ENCODE measurements at places on chromosomes 12 and 14.

GRCh38 chr12:43165351-43165750 is 386.7 kb downstream of the ADAMTS20 start:
- DNase-seq, result no peak

DNA sequence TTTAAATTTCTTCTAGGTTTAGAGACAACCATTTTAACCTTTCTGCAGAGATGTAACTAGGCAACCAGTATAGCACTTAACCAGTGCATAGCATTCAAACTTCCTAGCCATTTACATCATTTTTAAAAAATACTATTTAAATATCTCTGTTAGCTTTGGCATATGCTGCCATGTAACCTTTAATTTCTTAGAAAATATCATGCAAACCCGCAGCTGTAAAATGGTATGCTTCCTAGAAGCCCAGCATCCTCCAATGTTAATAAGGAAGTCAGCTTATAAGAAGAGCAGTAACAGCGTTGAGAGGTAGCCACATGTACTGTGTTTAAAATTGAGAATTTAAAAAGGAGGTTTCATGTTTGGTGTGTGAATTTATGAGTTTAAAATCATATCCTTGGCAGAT is 22.8 kb downstream of the GNG2 start:
- DNase-seq, result no peak

DNA sequence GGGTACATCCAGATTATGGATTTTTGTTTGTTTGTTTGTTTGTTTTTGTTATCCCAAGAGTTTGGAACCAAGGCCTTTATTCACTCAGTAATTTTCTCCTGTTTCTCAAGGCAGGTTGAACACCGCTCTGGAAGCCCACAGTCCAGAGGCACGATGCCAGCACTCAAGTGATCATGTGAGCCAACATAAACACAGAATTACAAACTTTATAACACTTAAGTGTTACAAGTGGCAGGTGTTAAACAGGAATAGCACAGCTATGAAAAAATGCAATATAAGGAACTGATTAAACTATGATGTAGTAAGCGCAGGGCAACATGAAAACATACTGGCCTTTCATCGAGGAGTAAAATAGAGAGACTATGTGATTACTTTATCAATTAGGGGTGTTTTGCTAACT is 1885.8 kb upstream of the SEL1L start:
- DNase-seq, result no peak

GRCh38 chr14:61549425-61549824 is 145.9 kb upstream of the HIF1A start:
- no peak for DNase-seq

DNA sequence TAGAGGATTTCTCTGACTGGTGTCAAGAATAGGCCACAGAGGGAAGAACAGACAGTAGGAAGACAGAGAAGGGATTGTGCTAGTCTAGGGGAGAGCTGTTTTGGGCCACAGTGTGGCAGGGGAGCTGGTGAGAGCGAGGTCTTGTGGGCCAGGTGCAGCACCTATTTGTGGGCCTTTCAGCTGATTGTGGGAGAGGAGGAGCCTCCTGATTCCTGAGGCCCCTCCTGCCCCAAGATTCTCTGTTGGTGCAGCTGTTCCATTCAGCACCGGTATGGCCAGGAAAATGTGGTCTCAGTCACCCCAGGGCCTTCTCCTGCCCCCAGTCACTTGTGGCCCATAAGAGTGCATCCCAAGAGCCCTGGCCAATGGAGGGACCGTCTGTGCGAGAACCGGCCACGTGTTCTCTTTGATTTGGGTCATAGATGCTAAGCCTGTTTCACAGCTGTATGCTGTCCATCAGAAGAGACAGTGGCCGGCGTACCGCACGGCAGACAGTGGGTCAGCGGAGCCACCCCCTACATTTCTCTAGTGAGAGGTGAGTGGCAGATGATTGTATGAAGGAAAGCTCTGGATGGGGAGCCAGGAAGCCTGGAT is 27.7 kb downstream of the TPCN1 start:
- no peak for DNase-seq

DNA sequence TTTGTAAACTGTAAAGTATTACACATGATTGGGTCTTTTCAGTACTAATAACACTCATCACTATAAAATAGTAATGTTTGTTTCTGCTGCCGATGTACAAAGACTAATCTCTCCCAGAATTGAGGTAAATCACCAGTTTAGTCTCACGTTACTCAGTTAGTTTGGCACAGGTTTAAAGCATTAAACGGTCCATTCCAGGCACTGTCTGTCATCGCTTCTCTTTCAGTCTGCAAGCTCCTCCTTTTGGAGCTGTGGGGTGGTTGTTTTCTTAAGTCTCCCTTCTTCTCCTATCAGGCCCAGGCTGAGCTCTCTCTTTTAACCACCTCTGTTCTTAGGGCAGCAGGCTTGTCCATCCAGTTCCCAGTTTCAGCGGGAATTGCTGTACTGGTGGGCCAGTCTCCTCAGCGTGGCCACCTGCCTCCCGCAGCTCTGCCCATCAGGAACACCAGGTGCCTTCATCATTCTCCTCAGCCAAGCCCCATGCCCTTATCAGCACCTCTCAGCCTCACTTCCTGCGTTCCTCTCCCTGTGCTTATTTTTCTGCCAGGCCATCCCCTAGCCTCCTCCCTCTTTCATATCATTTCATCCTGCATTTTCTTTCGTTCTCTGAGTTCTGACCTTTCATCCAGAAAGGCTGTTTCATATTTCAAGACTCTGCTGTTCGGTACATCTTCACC is 149.0 kb downstream of the TGFB3 start:
- no peak for DNase-seq

GRCh38 chr12:62123721-62124203 is 136.4 kb upstream of the USP15 start:
- DNase-seq, result peak; percentile 14

DNA sequence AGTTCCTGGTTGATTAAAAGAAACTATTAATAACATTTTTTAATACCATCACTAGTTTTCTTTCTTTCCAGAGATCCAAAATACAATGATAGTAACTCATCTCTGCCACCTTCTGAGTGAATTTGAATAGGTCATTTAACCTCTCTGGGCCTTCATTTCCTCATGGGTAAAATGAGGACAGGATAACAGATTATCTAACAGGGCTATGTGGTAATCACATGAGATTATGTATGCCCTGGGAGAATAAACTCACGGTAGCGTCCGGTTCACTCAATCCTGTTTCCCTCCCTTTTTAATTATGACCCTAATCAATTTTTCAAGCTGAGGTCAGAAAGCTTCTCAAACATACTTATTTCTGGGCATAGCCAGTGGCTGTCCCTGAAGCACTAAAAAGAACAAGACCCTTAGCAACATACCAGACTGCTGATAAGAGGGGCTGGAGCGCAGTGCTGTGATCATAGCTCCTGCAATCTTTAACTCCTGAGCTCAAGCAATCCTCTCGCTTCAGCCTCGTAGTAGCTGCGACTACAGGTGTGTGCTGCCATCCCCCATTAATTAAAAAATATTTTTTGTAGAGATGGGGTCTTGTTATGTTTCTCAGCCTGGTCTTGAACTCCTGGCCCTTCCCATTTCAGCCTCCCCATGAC is 24.2 kb downstream of the ATXN2 start:
- no peak for DNase-seq

DNA sequence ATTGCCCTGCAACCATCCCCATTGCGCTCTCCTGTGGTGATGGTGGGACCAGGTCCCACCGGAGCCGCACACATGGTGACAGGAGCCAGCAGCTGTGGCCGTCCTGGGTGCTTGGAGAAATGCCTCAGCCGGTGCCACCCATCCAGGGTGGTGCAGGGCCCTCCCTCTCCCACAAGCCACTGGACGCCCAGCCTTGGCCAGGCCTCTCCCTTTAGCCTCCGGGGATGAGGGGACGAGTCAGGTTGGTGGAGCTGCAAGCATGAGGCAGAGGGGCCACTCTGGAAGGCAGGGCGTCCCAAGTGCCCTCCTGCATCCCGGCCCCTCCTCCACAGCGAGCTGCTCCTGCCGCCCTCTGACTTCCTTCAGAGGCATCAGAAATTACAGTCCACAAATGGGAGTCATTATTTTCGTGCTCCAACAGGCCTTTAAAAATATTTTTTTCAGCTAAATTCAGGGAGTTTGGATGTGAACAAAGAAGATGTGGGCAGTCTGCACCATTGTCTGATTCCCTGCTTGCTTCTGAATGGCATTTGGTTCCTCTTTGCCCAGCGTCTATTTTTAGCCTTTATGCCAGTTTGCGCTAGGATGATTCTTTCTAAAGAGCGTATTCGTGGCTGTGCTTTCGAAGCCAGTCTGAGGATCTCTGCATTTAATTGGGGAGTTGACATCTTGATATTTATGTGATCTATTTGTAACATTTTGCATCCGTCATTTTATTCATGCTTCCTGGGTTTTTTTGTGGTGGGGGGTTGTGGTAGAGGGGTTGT is 189.4 kb downstream of the ADGRD1 start:
- no peak for DNase-seq

DNA sequence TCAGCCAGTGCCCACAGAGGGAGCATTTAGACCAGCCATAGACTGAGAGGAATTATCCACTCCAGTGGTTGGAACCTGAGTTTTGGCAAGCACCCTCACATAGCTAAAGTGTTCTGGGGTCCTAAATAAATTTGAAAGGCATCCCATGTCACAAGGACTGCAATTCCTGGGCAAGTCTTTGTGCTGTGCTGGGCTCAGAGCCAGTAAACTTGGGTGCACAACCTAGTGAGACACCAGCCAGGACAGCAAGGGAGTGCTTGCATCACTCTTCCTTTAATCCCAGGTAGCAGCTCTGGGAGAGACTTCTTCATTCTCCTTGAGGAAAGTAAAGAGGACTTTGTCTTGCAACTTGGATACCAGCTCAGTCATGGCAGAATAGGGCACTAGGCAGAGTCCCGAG is 142.0 kb upstream of the FSCB start:
- no peak for DNase-seq

- DNase-seq, result no peak
Observed at GRCh38 chr14:94338023-94338422, 14.9 kb upstream of the SERPINA6 start.

DNA sequence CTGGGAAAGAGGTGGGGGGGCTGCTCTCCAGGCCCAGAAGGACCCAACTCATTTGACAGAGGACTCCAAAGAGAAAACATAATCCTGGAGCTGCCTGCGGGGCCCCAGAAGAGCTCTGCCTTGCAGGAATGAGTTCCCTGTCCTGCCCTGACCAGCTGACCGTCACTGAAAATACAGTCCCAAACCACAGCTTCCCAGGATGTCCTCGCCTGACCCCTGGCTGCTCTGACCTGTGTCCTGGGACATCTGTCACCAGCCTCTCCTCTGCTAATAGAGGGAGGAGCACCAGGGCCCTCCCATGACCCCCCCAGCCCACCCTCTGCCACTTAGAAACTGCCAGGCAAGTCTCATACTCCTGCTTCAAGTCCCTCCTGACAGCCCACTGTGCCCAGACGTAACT is 9.8 kb downstream of the FIGNL2 start:
- DNase-seq, result no peak

GRCh38 chr12:107605293-107605692 is 80.3 kb upstream of the PWP1 start:
- no peak for DNase-seq
